ENCODE measurements at places on chromosomes 16 and 17. TPM values are rescaled to one million over a fixed set of nuclear protein-coding genes. Genes with fewer than 3 reads are reported as not detected.

GRCh38 chr16:66849021-66849420, 4.8 kb downstream of the CA7 start:
- DNase-seq, result no peak

DNA sequence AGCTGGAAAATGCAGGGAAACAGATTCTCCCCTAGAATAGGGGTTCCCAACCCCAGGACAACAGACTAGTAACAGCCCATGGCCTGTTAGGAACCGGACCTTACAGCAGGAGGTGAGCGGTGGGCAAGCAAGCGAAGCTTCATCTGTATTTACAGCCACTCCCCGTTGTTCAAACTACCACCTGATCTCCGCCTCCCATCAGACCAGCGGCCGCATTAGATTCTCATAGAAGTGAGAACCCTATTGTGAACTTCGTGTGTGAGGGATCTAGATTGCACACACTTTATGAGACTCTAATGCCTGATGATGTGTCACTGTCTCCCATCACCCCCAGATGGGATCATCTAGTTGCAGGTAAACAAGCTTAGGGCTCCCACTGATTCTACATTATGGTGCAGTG, 3.5 kb downstream of the CD300LB start:
- no peak for DNase-seq

DNA sequence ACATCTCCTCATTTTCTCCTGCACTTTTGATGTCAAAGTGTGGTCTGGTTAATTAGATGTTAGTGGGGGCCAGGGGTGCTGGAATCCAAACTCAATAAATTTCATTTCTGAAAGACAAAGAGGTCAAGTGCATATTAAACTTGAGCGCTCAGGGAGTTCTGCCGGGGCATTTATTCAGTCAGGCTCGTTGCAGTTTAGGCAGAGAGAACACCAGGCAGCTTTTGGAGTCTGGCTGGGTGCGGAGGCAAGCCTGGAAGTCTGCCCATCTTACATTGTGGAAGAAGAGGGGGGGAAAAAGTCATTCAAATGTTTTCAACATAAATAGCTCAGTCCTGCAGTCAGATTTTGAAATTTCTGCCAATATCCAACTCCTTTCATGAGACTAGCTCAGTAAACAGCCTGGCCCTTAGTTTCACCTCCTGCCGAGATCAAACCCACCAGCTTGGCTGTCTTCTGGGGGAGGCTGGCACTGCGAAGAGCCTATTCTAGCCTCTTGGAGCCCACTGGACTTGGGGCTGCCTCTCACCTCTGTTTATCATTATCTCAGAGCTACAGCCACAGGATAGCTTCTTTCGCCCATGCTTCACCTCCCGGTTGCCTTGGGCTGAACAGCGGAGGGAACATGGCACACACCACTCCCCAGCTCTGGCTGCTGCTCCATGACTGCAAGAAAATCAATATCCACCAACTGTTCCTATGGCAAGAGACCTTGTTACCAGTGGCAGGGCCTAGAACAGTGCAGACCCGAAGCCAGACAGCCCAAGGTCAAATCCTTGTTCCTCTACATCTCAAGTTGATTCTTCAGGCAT, 177.4 kb upstream of the CDH5 start:
- no peak for DNase-seq

CHST4 gene
- total RNA-seq, result not detected

DNA sequence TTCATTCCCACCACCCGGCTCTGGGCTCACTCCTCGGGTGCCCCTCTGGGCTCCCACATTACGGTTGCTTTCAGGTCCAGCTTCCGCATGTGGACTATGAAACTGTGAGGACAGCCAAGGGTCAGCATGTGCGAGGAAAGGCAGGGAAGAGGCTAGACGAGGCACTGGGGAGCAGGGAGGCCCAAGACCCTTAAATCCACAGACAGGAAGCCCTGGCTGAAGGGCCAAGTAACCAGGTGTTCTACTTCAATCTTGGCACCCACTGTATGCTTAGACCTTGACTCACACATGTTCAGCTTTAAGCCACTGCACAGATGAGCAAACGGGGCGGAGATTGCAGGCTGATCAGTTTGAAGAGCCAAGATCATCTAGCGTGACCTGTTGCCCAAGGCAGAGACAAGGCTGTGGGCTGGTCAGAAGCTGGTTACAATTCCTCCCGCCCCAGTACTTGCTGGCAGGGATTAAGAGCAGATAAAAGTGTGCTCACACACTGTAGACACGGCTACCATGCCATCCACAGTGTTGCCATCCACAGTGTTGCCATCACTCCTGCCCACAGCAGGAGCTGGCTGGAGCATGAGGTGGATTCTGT, at the start of gene CES4A:
TSS of gene CES4A (plus strand) at position 393 of the 592 bp plus-strand sequence. CDS start at position 577, 184 bp downstream.
- no peak for DNase-seq
